ENCODE measurements at places on chromosomes 2 and 18.

GRCh38 chr2:47093626-47094025 lies 61.5 kb downstream of the STPG4 start:
- DNase-seq: no peak

DNA sequence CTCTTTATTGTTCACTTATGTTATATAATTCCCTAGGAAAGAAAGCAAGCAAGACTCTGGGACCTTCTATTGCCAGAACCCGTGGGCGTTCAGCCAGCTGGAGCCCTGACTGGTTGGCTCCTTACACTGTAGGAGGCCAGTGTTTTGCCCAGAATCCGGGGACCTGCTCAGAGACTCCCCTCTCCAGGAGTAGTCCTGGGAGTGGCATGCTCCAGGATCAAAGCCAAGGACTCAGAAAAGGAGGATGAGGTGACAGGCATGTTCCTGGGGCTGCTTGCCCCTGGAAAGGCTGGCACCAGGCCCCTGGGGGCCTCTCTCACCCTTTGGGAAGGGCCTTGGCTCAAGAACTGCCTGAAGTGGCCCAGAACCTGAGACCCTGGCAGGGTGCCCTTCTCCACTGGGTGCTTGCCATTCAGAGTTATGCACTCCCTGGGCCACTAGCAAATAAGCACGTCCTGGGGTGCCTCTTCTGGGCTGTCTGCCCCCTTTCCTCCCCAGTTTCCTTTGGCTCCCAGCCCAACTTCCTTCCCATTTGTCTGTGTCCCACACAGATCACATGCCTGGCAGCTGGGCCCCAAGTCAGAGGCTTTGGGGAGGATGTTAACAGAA lies 19.6 kb upstream of the KIF3C start:
- peak; percentile 82 for DNase-seq

GRCh38 chr2:241773511-241774418 lies 2.9 kb upstream of the GAL3ST2 start:
- no peak for DNase-seq

GRCh38 chr2:20052229-20052851 lies 912 bp upstream of the LAPTM4A start:
- no peak for DNase-seq

DNA sequence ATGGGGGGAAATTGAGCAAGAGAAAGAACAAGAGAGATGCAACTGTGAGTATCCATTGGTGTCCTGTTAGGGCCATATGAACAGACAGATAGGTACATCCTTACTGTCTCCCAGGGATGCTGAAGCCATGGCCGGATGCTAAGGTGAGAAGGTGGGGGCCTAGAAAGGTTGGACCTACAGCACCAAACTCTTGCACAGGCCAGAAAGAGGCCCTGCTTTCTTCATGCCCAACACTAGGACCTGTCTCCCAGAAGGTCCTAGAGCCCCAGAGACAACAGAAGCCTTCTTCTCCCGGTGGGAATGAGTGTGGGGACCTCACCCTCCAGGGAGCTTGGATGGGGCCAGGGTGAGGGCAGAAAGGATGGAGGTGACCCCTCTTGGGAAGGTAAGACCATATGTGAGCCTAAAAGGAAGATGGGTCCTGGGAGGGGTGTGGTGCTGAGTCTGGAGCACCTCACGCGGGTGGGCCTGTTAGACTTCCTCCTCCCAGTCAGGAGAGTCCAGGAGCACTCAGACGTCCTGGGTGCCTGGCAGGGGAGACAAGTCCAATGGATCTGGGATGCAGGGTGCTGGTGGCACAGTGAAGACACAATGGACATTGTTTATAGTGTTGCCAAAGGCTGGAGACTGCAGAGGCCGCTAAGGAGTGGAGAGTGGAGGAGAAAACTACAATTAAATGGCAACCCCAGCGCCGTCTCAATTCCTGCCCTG lies 265.3 kb downstream of the CYP26B1 start:
- no peak for DNase-seq

- no peak for DNase-seq
Observed at GRCh38 chr2:215615067-215615802, 179.4 kb upstream of the FN1 start.

DNA sequence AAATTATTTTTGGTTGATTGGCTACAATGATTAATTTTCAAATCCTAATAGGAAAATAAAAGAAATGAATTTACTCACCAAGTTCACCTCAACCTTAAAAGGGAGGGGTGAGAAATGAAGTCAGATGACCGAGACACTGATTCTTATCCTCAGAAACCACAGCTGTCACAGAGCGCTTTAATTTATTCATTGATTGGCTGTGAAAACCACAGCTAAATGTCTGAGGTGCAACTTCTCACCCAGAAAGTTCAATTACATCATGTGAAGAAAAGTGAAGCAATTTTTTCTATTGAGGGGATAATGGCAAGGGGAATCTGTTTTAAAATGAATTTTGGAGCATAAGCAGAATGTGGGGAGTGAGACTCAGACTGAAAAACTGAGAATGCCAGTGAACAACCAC lies 128.4 kb downstream of the RNF152 start:
- no peak for DNase-seq

DNA sequence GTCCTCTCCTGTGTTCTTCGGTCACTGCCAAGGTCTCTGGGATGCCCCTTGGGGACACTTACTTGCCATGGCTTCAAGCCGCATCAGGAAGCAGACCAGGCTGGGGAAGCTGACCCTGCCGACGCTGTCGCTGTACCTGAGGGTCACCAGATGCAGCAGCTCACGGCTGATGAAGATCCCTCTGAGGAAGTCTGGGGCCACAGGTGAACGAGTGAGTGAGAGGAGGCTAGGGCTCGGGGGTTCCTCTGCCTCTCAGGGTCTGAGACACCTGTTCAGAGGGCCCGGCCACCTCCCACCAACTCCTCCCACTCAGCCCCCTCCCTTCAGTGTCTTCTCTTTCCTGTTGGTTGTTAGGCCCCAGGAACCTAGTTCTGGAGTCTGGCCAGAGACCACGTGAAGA lies 74.9 kb downstream of the CAPN13 start:
- DNase-seq: no peak

DNA sequence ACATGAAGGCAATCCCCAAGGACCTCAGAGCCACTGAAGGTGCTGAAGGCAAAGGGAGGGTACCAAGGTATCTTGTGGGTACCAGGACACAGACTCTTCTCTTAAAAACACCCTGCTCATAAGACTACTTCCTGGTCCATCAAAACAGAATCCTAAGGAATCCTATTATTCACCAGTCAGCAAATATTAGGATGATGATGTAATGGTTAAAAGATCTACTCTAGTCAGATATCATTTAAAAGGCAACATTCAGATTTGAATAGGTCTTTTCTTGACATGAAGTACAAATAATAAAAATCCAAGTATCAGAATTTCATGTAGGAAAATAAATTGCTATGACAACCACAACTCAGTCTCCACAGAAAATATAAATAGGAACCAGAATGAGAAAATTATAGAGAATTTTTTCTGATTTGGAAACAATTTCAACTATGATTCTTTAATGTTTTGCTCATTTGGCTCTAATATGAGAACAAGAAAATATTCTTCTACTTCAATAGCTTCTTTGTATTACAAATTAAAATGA lies 77.8 kb upstream of the ZNF397 start:
- DNase-seq: no peak

- no peak for DNase-seq
Observed at GRCh38 chr2:166609183-166609959, 115.3 kb upstream of the SCN7A start.

DNA sequence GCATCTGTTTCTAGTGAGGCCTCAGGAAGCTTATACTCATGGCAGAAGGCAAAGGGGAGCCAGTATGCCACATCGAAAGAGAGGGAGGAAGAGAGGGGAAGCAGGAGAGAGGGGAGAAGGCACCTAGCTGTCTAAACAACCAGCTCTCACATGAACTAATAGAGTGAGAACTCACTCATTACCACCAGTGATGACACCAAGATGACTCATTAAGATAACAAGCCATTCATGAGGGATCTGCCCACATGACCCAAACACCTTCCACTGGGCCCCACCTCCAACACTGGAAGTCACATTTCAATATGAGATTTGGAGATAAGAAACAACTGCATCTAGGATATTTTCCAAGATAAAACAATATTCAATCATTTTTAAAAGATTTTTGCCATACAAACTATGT lies 753.9 kb upstream of the ZEB2 start:
- no peak for DNase-seq
